ENCODE measurements at places on chromosomes 7 and 10.

DNA sequence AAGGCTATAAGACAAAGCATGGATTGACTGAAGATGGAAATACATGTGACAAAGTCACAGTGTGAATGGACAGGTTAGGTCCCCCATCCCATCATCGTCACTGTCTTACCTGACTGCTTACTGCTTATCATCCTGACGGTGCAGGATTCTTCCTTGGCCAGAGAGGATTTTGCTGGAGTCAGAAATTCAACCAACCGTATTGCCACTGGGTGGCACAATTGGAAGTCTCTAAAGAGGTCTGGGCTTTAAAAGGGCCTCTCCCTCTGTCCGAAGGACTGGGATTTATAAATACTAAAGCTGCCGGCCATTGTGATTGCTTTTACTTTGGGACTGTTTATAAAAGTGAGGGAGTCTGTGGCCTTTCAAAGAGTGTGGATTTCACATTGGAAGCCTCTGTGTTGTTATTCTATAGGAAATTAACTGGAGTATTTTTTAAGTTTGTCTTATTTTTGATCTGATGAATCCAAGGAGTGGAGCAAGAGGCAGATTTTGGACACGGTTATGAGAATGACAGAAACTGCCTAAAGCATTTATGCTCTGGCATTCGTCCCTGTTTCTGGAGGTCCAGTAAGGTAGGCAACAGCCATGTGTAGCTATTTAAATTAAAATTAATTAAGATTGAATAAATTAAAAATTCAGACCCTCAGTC is 113.3 kb upstream of the CREB5 start:
- peak; percentile 77 for DNase-seq

DNA sequence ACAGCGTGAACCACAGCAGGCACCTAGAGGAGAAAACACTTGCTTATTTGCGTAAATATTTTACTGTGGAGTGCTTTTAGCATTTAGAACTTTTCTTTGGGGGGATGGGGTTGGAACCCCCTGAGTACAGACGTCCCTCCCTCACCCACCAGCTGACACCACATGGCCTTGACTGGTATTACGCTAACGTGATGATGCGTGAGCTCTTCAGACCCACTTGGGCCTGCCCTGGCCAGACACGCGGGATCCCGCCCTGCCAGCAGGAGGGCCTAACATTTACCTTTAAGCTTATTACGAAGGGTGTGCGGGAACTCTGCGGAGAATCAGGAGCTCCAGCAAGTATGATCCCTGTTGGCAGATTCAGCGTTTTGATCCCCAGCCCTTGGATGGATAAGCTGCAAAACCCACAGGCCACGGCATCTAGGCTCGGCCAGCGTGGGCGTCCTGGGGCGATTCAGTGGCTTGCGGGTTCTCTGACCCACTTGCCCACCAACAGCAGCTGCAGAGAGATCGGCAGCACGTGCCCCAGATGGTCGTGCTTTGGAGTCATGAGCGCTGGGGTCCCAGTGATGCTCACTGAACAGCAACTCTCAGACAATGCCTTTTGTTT is 545.5 kb upstream of the FOXK1 start:
- no peak for DNase-seq

GRCh38 chr10:69644658-69645295 is 14.7 kb downstream of the FAM241B start:
- DNase-seq = peak; percentile 49

DNA sequence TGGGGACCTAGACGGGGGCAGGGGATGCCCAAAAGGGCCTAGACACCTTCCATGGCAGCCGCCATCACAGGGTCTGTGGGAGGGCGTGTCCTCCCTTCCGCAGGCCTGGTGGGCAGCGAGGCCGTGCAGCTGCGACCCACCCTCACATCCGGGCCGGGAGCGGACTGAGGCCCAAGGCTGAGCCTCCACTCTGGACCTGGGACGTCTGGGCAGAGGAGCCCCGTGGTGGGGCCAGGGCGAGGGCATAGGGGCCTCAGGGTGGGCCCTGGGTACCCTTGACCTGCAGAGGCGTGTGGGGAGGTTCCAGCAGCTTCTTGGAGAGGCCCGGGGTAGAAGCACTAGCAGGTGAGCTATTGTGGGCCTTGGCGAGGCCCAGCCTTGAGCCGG is 49.2 kb downstream of the PWWP2B start:
- no peak for DNase-seq

- peak; percentile 85 for DNase-seq
Measured at GRCh38 chr10:31304291-31304970, 14.6 kb upstream of the ZEB1 start.

- no peak for DNase-seq
Measured at GRCh38 chr7:107208024-107208521, 39.3 kb downstream of the HBP1 start.

- no peak for DNase-seq
Measured at GRCh38 chr10:82037076-82037475, 162.1 kb downstream of the NRG3 start.

- DNase-seq = no peak
Measured at GRCh38 chr7:69739190-69739589, 140.9 kb downstream of the AUTS2 start.

DNA sequence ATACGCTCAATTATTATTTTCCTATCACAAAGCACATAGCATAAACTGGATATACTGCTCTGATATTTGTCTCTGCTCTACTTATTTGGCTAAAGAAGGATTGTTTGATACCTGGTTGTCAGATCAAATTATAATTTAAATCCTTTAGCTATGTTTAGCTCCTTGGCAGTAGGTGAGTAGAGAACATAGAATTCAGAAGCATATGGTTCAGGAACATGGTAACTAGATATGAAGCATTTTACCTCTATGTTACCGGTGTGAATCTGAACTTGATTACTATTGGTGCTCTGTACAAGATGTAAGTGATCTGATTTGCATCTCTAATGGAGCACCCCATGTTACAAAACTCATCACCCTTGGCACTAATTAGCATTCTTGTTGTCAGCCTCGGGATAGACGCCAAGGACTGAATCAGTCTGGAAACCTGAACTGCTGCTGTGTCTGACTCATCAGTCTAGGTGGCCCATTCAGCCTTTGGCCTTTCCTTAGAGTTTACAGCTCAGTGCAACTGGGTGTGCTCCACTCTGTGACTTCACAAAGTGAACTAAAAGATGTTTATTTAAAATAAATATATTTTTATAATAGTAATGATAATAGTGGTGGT is 12.3 kb upstream of the MYPN start:
- peak; percentile 96 for DNase-seq

DNA sequence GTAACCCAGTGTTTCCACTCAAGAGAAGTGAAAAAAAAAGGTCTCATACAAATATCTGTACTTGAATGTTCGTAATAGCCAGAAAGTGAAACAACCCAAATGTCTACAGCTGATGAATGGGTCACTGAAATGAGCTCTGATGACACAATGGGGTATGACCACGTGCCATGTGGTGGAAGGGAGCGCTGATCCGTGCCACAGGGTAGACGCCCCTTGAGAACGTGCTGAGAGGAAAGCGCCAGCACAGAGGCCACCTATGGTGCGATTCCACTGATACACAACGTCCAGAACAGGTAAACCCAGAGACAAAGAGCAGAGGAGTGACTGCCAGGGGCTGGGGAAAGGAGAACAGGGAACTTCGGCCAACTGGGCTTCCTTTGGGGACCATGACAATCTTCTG is 50.3 kb downstream of the MAD1L1 start:
- DNase-seq = no peak

- no peak for DNase-seq
Measured at GRCh38 chr7:90804370-90804769, 208.2 kb downstream of the CDK14 start.

- no peak for DNase-seq
Measured at GRCh38 chr10:92830478-92831389, 17.6 kb upstream of the EXOC6 start.

GRCh38 chr10:110368556-110368955 is 63.8 kb upstream of the SMNDC1 start:
- no peak for DNase-seq

DNA sequence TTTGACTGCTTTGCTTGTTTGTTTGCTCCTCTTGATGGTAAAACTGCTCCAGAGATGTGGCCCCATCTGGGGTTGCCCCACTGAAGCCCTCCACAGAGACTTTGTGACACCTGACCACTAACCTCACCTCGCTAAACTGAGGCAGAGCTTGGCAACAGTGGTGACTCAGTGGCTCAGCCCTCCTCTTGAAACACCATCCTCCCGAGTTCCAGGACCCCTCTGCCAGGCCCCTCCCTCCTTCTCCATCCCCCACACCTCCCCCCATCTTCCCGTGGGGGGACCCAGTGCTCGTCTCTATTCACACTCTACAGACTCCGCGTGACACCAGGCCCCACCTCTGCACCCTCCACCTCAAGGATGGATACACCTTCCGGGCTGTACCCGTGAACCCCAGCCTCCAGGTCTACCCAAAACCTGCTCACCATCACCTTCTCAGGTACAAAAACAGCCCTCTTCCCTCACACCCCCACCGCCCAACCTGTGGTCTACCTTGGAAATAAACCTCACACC is 19.0 kb upstream of the RET start:
- no peak for DNase-seq

GRCh38 chr7:22173685-22174573 is 183.0 kb downstream of the RAPGEF5 start:
- peak; percentile 3 for DNase-seq

GRCh38 chr10:93475871-93476270 is 6.3 kb downstream of the MYOF start:
- peak; percentile 85 for DNase-seq

Data from HCEC 1CT (cell line).